ENCODE measurements at places on chromosomes 4 and X.

DNA sequence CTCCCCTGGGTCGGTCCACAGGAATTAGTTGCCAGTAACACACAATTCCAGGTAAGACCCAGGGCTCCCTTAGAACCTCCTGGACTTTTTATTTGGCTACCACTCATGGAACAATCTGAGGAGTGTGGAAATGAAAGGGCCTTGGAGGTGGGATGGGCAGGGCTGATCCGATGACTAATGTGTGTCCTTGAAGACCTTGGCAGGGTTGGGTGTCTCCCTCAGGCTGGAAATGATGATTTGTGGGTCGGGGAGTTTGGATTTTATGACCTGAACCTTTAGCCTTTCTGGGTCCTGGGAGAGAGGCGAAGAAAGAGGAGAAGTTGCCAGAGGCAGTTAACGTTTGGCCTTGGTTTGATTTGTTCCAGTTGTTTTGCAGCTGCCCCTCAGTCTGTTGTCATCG lies 425.0 kb downstream of the MID1IP1 start:
- no peak for DNase-seq

- DNase-seq: no peak
Observed at GRCh38 chr4:111792632-111793031, 352.6 kb upstream of the FAM241A start.

DNA sequence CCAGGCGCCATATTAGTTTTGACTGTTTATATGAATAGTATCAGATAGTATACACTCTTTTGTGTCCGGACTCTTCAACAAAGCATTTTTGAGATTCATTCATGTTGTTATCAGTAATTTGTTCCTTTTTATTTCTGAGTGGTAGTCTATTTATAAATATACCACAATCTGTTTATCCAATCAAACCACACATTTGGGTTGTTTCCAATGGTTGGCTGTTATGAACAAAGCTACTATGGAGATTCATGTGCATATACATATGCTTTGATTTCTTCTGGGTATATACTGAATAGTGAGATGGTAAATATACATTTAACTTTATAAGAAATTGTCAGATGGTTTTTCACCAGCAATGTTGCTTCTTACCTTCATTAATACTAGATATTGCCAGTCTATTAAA lies 36.8 kb upstream of the TAPT1 start:
- DNase-seq: no peak

DNA sequence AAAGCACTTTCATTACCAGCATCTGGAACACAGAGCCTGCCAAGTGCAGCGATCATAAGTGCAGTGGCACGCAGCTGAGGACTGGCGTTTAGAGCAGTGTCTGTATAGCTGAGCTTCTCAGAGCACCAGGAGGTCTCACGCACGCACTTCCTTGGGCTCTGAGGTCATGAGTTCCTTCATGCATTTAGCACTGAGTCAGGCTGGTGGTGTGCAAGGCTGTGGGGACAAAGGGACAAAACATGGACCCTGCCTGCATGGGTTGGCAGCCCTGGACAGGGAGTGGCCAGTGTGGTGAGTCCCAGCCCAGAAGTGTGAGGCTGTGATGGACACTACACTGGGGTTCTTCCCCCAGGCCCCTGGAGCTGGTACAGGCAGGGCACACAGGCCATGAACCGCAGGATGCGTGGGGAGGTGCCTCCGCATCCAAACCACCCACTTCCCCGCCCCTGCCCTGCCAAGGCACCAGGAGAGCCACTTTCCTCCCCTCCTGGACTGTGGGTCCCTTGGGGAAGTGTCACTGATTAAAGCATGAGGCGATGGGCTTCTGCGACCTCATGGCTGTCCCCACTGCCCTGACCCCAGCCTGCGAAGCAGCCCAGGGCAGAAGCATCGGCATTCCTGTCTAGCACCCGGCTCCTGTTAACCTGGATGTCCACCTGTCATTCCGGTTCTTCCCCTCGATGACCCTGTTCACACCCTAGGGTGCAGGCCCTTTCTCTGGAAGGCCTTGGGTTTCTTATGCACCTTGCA lies 37.2 kb upstream of the GPR78 start:
- no peak for DNase-seq

- DNase-seq: no peak
Observed at GRCh38 chrX:80792205-80792604, 17.5 kb downstream of the BRWD3 start.

DNA sequence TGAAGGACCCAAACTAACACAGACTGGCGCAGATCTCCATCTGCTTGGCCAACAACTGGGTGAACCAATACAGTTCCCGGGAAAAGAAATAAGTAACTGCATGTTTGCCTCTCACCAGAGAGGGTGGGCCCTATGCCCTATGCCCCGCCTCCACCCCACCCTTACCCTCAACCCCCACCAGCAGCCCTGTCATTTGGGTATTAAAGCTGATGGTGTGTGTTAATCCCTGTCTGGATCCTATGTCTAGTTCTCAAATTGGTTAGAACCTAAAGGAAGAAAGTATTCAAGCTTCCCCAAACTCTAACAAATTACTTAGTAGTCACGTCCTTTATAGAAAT lies 19.0 kb downstream of the SMPX start:
- DNase-seq: no peak

DNA sequence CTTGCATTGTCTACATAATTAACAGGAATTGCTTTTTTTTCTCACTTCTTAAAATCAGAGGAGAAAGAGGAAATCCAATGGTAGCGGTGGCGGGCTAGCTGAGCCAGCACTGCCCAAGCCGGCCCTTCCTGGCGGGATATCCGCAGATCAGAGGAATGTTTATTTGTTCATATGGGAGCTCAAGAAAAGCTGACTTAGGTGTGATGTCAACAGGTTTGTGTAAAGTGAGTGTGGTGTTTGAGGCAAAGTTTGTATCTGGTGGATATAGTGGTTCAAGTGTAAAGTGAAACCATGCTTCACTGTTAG lies 466 bp upstream of the SLC39A8 start:
- DNase-seq: peak; percentile 24

GRCh38 chr4:12519426-12519825 lies 964.7 kb downstream of the RAB28 start:
- DNase-seq: no peak

DNA sequence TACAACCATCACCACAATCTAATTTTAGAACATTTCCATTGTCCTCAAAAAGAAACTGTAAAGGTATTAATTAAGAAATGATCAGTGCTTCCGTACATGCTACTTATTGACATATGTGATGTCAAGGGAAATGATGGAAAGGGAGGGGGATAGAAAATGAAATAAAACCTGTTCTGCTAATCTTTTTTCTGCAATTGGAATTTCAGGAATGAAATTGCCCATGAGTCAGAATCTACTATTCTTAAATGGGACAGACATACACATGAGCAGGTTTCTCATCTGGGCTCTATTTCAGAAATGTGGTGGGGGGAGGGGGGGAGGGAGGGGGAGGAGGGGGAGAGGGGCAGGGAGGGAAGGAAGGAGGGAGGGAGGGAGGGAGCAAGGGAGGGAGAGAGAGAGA lies 91.0 kb downstream of the SHROOM4 start:
- DNase-seq: no peak

DNA sequence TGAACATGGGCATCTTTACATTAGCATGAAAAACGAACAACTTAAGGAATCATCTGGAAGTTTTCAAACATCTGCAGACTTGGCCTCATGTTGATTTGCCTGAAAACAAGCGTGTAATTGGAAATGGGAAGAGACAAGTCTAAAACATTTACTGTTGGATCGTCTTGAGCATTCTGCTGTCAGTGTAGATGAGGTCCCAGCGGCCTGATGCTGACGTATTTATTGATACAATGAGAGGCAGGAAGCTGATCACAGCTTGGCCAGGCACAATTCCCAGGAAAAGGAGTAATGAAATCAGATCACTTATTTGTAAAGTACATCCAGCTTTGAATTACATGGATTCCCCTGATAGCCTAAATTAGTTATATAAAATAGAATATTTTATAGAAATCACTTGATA lies 210.6 kb downstream of the CLCN4 start:
- DNase-seq: no peak

GRCh38 chr4:109622626-109623025 lies 62.6 kb downstream of the MCUB start:
- DNase-seq: no peak

- no peak for DNase-seq
Observed at GRCh38 chrX:130688360-130688759, 214.6 kb downstream of the ENOX2 start.

DNA sequence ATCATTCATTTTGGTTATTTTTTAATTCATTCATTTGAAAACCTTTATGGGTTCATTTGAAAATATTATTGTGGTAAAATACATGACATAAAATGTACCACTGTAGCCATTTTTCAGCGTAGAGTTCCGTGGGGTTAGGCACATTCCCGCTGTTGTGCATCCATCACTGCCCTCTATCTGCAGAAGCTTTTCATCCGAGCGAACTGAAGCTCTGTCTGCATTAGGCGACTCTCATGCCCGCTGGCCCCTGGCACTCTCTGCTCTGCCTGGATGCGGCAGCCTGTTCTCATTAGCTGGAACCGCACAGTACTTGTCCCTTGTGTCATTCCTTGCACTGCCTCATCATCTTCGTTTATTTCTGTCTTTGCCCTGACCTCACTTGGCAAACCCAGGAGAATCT lies 17.5 kb downstream of the CFAP99 start:
- DNase-seq: peak; percentile 92

DNA sequence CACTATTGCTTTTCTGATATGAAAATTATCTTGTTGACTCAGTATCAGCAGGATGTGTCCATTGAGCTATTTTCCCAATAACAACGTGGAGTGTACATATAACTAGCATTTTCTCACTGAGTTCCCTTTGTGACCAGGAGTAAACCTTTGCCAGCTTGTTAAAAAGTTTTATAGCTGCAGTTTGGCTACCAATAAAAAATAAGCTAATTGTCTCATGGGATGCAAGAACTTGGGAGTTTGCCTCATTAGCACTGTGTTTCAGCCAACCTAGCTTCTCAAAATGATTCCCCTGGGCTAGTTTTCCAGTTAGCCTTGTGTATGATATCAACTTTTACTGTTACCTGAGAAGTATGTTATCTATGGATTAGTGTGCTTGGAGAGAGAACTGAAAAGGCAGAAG lies 24.9 kb upstream of the ANXA5 start:
- no peak for DNase-seq

DNA sequence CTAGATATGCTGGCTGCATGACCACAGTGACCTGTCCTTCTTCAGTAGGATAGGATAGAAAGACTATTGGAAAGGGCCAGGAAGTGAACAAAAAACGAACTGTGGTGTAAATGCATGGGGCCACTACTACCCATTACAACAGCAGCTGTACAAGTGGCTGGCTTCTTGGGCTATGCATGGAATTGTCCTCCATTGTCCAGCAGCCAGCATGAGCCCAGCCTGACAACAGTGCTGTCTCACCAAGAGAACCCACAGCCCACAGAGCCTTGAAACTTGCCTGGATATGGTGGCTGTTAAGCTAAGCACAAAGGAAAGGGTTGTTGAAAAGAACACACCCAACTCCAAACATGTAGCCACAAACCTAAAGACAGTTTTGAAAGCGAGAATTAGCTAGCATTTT lies 330.2 kb upstream of the F9 start:
- DNase-seq: no peak

GRCh38 chr4:92657695-92658094 lies 353.9 kb downstream of the GRID2 start:
- DNase-seq: no peak

- peak; percentile 13 for DNase-seq
Observed at GRCh38 chrX:86946569-86946968, 571.0 kb upstream of the KLHL4 start.

- DNase-seq: peak; percentile 39
Observed at GRCh38 chrX:13387666-13388494, 68.0 kb upstream of the ATXN3L start.

DNA sequence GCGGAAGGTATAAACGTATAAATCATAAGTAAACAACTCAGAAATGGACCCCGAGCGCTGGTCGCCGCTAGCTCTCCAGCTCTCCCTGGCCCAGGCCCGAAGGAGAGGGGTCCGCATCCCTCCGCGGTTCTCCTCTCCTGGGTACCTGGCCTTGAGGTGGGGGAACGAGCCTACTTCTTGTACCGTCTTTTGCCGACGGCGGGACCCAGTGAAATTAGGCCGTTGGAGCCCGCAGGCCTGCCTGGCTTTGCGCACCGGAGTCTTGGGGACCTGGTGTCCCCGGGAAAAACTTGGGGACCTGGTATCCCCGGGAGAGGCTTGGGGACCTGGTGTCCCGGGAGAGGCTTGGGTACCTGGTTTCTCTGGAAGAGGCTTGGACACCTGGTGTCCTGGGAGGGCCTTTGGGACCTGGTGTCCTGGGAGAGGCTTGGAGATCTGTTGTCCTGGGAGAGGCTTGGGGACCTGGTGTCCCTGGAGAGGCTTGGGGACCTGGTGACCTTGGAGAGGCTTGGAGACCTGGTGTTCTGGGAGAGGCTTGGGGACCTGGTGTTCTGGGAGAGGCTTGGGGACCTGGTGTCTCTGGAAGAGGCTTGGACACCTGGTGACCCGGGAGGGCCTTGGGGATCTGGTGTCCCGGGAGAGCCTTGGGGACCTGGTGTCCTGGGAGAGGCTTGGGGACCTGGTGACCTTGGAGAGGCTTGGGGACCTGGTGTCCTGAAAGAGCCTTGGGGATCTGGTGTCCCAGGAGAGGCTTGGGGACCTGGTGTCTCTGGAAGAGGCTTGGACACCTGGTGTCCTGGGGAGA lies 12.0 kb downstream of the SHOX start:
- DNase-seq: no peak

DNA sequence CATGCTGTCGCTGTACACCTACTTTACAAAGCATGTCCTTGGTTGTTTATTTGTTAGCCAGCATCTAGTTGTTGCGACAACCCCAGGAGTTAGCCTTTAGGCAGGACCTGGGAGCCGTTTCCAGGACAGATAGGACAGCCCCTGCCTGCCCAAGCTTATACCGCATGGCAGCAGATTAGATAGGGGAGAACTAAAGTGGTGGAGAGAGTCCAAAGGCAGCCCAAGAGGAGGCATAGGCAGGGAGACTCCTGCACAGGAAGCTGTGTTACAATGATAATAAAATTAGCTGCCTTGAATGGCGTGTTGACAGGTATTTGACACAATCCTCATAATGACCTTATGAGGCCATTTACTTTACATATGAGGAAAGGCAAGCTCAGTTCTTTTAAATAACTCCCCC lies 13.0 kb downstream of the NSDHL start:
- no peak for DNase-seq

GRCh38 chr4:113673450-113673849 lies 88.1 kb downstream of the CAMK2D start:
- DNase-seq: peak; percentile 30

Measured in cerebellar cortex (tissue), 1 donor.